AML-193 (cell line): ENCODE measurements at places on chromosomes 7 and 10.
A peak's percentile ranks its signal among the peaks of the same experiment; 100 is the strongest.

DNA sequence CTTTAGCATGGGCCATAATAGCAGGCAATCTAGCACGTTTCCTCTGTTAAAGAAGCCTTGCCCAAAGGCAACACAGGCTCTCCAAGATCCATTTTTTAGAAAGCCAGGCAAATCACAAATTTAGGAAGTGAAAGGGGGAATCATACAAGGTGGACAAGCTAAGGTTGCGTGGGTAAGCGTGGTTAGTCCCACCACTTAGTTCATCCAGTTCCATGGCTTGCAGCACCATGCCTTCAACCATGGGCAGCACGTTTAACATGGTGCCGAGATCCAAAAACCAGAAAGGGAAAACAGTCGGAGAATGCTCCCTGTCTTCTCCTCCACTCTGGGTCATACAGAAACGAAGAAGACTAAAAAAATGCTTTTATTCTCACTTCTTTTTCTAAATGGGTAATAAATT lies 234.4 kb upstream of the IMMP2L start:
- DNase-seq, result no peak

- no peak for DNase-seq
These were observed 228.5 kb downstream of the SLC25A13 start for GRCh38 chr7:96093435-96093834.

DNA sequence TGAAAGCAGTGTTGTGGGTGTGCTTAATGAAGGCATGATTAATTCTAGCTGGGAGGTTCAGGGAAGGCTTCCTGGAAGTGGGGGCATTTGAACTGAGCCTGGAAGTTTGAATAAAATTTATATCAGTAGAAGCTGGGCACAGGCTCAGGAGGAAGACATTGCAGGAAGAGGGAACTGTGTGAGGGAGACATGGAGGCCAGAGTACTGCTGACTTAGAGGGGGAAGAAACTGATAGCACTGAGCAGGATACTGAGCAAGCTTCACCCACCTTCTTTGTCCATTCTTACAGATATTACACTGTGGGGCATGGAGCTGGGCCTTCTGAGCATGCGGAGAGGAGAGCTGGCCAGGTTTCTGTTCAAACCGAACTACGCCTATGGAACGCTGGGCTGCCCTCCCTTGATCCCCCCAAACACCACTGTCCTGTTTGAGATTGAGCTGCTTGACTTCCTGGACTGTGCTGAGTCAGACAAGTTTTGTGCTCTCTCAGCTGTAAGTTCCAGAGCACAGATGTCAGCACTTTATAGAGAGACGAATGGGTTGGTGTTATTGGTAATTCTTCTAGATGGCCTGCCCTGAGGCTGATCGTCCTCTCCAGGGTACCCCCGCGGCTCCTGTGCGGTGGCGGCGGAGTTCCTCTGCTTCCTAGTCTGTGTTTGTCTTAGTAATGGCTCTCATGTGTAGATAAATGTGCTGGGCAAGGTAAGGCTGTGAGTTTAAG lies 2.1 kb downstream of the FKBP6 start:
- DNase-seq, result no peak

DNA sequence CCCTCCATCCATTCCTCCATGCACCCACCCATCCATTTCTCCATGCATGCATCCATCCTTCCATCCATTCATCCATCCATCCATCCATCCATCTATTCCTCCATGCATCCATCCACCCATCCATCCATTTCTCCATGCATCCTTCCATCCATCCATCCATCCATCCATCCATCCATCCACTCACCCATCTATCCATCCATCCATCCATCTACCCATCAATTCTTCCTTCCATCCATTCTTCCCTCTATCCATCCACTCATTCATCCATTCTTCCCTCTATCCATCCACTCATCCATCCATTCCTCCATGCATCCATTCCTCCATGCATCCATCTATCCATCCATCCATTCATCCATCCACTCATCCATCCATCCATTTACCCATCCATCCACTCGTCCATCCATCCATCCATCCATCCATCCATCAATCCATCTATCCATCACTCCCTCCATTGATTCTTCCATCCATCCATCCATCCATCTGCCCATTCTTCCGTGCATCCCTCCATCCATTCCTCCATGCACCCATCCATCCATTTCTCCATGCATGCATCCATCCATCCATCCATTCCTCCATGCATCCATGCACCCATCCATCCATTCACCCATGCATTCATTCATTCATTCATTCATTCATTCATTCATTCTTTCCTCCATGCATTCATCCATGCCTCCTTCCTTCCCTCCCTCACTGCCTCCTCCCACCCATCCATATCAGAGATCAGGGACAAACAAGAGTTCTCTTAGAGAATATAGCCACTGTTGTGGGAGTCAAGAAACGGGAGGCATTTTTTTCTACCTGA lies 22.2 kb downstream of the ELN start:
- DNase-seq, result no peak

- DNase-seq, result no peak
These were observed 459.7 kb upstream of the SEMA3A start for GRCh38 chr7:84654273-84654672.

DNA sequence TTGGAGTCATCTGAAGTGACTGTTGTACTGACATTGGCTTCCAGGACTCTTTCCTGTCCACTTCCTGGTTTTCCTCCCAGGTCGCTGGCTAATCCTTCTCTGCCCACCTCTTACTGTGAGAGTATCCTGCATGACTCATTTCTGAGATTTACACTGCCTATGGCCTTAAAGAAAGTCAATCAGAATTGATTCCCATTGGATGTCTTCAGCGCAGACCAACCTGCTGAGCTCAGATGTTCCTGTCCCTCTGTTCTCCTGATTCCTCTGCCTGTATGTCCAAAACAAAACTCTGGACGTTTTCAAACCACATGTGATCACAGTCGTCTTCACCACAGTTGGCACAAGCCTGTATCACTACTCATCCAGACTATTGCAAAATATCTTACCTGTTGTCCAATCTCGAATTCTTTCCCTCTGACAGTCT lies 262.1 kb downstream of the CREB5 start:
- DNase-seq, result no peak

DNA sequence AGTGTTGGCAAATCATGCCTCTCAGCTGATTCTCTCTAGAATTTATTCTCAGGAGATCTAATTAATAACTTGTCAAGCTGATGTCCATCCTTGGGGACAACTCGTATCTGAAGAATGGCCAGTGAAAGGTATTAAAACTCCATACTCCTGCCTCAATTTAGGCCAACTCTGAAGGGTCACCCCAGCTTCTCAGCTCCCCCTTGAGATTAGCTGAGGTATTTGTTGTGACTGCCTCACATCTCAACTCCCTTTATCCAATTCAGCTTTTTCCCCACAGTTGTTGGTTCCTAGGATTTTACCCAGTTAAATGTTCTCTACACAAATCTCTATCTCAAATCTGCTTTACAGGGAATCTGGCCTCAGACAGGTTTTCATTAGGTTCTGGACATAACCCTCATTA lies 182.4 kb downstream of the MALRD1 start:
- DNase-seq, result no peak

- no peak for DNase-seq
These were observed 258.8 kb upstream of the MYO3A start for GRCh38 chr10:25675204-25675603.

- no peak for DNase-seq
These were observed 401.9 kb downstream of the PARD3 start for GRCh38 chr10:34413214-34413613.

- peak; percentile 42 for DNase-seq
These were observed 94.6 kb upstream of the MACROH2A2 start for GRCh38 chr10:69957886-69958555.

GRCh38 chr7:17913250-17913649 lies 27.0 kb downstream of the SNX13 start:
- DNase-seq, result no peak

GRCh38 chr7:157097569-157097968 lies 41.2 kb upstream of the UBE3C start:
- no peak for DNase-seq

- DNase-seq, result no peak
These were observed 49.1 kb upstream of the CUX1 start for GRCh38 chr7:101768280-101768679.

DNA sequence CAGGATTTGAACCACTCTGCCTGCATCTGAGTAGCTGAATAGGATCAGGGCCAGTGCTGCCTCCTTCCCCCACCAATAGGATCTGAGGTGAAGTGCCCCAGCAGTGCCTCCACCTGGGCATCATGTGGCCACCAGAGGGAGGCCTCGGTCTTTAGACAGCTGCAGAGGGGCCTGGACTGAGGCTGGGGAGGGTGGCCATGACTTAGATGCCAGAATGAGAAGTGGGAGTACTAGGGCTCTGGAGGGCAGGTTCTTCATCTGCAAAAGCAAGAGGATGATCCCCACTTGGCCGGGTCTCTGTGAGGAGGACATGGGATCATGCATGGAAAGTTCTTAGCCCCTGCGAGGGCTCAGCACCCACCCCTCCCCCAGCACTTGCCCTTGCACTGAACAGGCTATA lies 56.9 kb downstream of the NEUROG3 start:
- peak; percentile 28 for DNase-seq

DNA sequence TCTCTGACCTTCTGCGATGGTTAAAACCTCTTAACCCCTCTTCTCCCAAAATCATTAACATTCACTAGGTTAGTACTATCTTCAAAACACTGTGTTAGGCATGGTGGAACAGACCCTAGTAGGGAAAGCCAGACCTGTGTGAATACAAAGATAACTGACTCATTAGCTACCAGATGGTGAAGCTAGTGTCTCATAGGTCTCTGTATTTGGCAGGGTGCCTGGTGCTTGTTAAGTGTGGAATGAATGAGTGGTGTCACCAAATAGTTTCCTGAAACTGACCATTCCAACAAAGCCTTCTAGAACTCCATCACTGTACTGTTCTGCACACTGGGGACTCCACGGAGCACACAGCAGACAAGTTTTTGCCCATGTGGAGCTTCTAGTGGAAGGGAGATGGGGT lies 27.7 kb upstream of the TM9SF3 start:
- DNase-seq, result no peak

GRCh38 chr7:77778535-77778934 lies 19.7 kb downstream of the TMEM60 start:
- no peak for DNase-seq

GRCh38 chr7:110534241-110534931 lies 556.5 kb upstream of the LRRN3 start:
- no peak for DNase-seq

DNA sequence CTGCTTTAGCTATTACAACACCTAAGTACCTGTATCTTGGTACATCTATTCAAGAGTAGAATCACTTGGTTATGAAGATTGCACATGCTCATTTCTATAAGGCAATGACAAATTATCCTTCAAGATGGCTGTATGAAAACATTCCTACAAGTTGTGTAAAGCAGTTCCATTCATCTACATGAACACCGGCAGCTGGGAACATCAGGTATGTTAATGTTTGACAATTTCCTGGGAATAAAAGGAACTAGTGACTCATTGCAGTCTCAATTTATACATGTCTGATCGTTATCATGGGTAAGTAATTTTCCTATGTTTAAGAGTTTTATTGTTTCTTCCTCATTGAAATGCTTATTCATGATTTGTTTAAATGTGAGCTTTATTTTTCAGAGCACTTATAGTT lies 203.2 kb upstream of the SEMA3E start:
- DNase-seq, result no peak

- no peak for DNase-seq
These were observed 213.0 kb downstream of the JAZF1 start for GRCh38 chr7:27967639-27968038.

- DNase-seq, result no peak
These were observed 62.8 kb upstream of the EBF3 start for GRCh38 chr10:130026670-130027456.

GRCh38 chr7:94111009-94111408 lies 106.9 kb upstream of the BET1 start:
- DNase-seq, result no peak

DNA sequence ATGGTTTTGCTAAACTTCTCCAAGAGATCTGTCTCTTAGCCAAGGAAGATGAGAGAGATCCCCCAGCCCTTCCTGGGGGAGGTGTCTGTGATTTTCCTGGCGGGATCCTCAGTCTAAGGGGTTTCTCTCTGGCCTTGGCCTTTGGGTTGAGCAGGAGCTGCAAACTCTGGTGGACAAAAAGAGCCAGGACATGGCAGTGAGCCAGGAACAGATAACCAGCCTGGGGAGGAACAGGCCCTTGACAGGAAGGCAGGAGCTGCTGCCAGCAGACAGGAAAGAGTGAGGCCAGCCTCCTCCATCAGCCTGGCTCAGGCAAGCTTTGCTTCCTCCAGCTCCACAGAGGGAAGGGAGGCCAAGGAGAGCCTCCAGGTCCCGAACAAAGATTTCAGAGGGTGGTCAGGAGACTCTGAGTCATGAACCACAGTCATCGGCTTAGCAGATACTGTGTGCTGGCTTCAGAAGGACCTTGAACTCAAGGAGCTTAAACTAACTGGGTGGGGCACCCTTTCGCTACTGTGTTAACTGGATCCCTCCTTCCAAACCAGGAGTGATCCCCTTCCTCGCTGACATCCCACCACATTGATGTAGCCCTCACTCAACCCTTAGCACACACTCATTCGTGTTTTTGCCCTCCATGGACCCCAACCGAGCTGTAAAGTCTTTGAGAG lies 34.7 kb downstream of the DDIT4 start:
- DNase-seq, result peak; percentile 50

GRCh38 chr7:38795593-38795992 lies 113.4 kb downstream of the VPS41 start:
- DNase-seq, result no peak

- no peak for DNase-seq
These were observed 11.8 kb downstream of the NANOS1 start for GRCh38 chr10:119041326-119041725.

- DNase-seq, result no peak
These were observed 4.8 kb upstream of the CALHM1 start for GRCh38 chr10:103463499-103463898.

GRCh38 chr7:125814100-125814499 lies 884.5 kb upstream of the POT1 start:
- DNase-seq, result no peak

GRCh38 chr10:103416436-103417147 lies 20.2 kb downstream of the PDCD11 start:
- peak; percentile 69 for DNase-seq

GRCh38 chr7:142854372-142855113 lies at the start of gene EPHB6:
Gene EPHB6, plus strand, starts transcription at chr7:142855076. Its CDS starts 8,152 bp downstream, at chr7:142863228.
- peak; percentile 59 for DNase-seq

DNA sequence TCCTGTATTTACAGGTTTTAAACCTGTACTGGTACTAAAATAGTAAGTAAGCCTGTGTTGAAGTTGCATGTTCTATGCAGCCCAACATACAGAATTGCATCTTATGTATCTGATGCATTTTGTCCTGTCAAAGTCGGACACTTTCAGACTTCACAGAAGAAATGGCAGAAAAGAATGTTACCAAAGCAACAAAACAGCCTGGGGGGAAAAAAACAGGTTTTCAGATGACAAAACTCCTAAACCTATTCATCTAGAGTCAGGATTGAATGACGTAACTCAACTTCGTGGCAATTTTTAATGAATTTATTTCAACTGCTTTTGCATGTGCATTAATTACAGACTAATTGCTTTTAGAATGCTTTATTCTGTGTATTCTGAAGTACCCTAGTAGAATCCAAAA lies 28.4 kb downstream of the CYTH3 start:
- no peak for DNase-seq
